M059J (cell line): ENCODE measurements at places on chromosomes 3 and 15. TPM values are rescaled to one million over a fixed set of nuclear protein-coding genes. Genes with fewer than 3 reads are reported as not detected.
A peak's percentile ranks its signal among the peaks of the same experiment; 100 is the strongest.

GRCh38 chr3:47890828-47891612 lies 88.1 kb downstream of the DHX30 start:
- DNase-seq = no peak

Gene MSL2
- 17.5 and 19.2 TPM in 2 replicates for total RNA-seq

- no peak for DNase-seq
Measured at GRCh38 chr15:42329161-42329560, 30.1 kb upstream of the CAPN3 start.

DNA sequence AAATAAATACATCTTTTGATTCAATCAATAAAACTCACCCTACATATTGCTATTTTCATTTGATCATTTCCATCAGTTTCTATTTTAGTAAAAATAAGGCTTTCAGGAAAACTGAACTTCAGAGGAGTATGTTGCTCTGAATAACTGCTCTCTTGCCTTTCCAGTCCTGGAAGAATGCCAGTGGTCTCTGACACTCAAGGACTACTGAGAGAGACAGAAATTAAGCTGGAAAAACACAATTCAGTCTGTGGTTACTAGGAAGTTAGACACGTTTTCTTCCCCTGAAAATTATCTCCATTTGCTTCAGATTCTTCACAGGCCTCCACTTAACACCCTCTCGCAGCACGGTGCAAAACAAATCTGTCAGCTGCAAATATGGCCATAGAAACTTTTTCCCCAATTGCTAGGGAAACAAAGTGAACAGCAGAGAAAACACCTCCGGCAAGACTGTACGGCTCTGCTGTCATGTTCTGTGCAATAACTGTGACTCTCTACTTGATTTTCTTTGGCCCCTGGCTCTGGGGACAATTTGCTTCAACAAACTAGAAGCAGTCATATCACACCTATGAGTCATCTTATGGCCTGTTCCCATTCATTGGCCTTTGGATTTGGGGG lies 353.0 kb downstream of the MAGI1 start:
- DNase-seq = peak; percentile 11

Gene CRABP1
- total RNA-seq = not detected in 2 replicates

Gene GOLGA6L7
- total RNA-seq = not detected in 2 replicates

Gene OR4M2
- not detected in 2 replicates for total RNA-seq

Gene SCAANT1
- total RNA-seq = not detected in 2 replicates

- no peak for DNase-seq
Measured at GRCh38 chr3:149553781-149554451, 79.4 kb downstream of the TM4SF4 start.

GRCh38 chr15:76140074-76140464 lies 80.3 kb downstream of the TMEM266 start:
- peak; percentile 6 for DNase-seq

Gene ROPN1B
- total RNA-seq = 0.15 and 8.8 TPM in 2 replicates

Gene AQP9
- total RNA-seq = not detected in 2 replicates

DNA sequence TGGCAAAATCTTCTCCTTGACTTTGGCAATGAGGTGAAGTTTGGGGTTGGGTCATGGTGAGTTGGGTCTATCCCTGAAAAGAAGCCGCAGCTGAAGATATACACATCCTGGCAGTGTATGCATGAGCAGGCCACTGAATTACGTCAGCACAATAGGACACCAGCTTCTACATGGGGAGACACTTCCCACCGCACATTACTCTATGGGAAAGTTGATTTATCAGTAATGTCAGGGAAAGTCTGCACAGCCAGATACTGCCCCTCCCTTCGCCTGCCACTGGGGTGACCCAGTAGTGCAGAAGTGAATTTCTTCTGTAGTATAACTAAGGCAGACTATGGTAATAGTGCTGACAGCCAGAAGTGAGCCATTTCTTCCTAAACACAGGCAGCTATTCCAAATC lies 245.0 kb downstream of the NTRK3 start:
- DNase-seq = no peak

Gene FILIP1L
- total RNA-seq = 35.1 and 43.2 TPM in 2 replicates

- no peak for DNase-seq
Measured at GRCh38 chr15:99614749-99615288, 49.0 kb downstream of the MEF2A start.

GRCh38 chr3:4504340-4505261 lies 11.5 kb downstream of the ITPR1 start:
- peak; percentile 3 for DNase-seq

DNA sequence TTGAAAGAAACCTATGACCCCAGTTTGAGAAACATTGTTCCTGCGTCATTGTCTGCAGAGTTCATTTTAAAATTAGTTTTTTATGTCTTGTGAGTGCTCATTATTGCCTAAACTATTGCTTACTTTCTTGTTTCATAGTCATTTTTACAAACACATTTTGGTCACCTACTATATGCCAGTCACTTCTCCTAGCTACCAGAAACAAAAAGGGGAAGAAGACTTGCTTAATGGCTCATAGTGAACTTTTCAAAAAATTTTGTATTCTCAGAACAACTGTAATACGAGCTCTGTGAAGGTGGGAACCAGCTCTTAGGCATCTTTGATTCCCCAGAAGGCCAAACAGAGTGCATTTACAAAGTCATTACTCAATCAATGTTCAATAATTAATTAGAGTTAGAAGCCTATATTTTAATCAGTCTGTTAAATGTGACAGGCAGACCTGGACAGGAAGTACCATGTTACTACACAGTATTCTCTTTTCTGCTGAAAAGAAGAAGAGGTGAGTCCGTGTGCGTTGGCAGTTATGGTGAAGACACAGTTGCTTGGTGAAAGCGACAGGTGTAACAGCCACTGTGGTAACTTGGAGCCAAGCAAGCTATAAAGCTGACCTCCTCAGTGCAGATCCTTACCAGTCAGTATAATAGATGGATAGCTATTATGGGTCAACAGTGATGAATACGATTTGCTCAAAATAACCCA lies 46.6 kb downstream of the DPPA2 start:
- no peak for DNase-seq

Gene ITPKA
- 3.7 and 6.1 TPM in 2 replicates for total RNA-seq

GRCh38 chr3:20316238-20316637 lies 130.2 kb upstream of the SGO1 start:
- peak; percentile 77 for DNase-seq

GRCh38 chr3:183285828-183286457 lies 32.9 kb downstream of the B3GNT5 start:
- DNase-seq = peak; percentile 99

GRCh38 chr3:157354722-157355121 lies 81.9 kb upstream of the PTX3 start:
- DNase-seq = peak; percentile 45

Gene UBXN7
- total RNA-seq = 9.1 and 17.4 TPM in 2 replicates

- no peak for DNase-seq
Measured at GRCh38 chr3:189132839-189133238, 38.9 kb upstream of the TPRG1 start.

Gene BNC1
- not detected in 2 replicates for total RNA-seq

GRCh38 chr15:68365140-68365745 lies 66.7 kb downstream of the ITGA11 start:
- DNase-seq = no peak

- DNase-seq = no peak
Measured at GRCh38 chr3:98525494-98525893, 2.8 kb upstream of the CLDND1 start.

DNA sequence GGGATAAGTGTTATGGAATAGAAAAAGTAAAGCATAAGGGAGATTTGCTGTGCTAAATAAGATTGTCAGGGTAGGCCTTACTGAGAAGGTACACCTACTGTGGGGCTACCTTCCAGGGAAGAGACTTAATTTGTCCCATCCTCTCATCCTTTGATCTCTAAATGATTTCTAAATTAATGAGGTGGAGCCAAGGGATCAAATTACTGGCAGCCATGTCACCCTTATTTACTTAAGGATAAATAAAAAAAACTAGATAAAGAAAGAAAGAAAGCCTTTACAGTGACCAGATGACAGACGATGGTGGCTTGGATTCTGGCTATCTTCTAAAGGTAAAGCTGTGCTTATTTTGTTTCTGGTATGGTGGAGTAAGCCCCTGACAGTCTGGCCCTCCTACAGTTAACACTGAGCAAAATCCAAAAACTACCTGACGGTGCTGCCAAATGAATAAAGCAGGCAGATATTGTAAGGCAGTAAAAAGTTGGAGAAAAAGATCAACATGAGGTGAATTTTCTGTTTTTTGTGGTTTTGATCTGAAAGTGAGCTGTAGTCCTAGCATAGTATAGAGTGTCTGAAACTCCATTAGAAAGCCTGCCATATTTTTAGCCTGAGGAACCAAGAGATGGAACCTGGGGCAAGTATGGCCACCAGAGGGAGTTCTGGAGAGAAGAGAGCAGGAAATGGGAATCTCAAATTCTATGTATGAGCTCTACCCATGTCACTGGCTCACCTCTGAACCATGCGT lies 285.1 kb upstream of the MANF start:
- peak; percentile 49 for DNase-seq

GRCh38 chr3:152745646-152746045 lies 89.3 kb upstream of the P2RY1 start:
- no peak for DNase-seq

DNA sequence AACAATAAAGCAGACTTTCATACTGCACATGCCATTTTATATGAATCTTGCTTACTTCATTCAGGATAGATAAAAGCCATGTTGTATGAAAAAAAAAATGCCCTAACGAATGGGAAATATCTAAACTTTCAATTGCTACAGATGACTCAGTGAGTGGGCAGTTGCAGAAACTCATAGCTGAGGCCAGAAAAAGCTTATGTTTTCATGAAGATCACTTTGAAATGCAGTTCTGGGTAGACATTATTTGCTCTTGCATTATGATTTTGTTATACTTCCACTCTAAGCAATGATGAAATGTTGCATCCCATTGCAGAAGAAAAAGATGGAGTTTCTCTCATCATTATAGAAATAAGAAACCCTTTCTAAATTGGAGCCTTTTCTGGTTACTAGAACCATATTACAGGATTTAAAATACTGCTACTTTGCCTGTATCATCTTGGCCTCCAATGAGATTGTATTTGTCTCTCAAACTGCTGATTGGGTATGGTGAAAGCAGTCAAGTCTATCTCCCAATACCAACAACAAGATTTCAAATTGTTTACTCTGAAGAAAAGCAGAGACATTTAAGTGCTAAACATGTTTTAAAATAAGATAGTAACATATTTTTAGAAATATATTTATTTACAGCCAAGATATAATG lies 17.0 kb downstream of the PEAK1 start:
- peak; percentile 20 for DNase-seq

DNA sequence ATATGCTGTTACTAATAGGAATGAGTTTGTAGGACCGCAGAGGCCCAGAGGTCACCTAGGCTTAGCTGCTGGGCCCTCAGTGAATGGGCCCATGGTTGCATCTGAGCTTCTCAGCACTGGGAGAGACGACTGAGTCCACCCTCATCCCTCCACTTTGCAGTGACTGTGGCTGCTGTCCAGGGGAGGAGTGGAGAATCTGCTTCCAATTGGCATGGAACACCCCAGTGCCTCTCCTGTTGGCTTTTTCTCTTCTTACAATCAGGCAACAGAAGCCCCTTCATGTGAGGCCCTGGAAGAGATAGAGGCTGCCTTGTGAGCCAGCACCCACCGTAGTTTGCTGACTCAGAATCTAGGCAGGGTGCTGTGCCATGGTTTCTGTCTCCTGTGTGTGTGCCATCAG lies 55.6 kb downstream of the ARNT2 start:
- DNase-seq = no peak

- DNase-seq = no peak
Measured at GRCh38 chr3:151130428-151130827, 45.0 kb downstream of the MED12L start.

DNA sequence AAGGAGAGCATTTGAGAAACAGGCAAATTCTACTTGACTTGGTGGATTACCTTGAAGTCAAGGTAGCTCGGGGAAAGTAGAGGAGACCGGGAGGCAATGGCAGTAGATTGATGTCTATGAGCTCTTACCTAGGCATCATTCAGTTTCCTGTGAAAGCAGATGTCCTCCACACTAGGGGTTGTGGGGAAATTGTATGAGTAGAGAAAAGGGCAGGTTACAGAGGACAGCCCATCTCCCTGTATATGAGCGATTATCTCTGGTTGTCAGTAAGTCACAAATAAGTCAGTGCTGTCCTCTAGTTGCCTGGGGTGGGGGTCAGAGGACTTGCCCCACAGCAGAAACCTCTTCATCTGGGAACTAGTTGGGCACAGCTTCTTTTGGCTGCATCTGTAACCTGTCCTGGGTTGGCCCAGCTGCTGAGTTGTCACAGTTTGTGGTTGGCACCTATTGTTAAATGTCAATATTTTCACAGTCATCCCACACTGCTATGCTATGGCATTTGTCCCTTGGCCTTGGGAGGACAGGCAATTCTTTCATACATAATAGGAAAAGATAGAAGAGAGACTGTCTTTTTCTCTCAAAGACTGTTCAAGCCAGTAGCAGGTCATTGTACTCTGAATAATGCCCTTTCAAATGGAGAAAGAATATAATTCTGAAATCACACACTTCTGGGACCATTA lies 53.6 kb upstream of the LRRFIP2 start:
- DNase-seq = no peak

GRCh38 chr3:87625876-87626275 lies 349.5 kb upstream of the POU1F1 start:
- DNase-seq = no peak

- DNase-seq = no peak
Measured at GRCh38 chr3:23785097-23785645, 20.6 kb upstream of the UBE2E1 start.

DNA sequence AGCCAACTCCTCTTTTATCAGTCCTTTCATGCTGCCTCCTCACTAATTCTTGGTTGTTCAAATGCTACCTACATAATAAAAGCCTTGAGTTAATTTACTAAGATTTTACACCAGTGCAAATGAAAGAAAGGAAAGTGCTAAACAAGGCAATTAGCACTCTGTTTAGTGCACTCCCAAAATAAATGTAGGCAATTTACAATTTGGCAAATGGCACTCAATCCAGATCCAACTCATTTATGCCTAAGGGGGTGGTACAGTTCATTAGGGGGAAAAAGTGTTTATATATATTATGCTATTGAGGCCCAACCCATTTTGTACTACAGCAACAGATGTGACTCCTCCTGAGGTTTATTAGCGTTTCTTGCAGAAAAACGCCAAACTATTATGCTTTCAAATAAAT lies 370.1 kb downstream of the NR2F2 start:
- no peak for DNase-seq

DNA sequence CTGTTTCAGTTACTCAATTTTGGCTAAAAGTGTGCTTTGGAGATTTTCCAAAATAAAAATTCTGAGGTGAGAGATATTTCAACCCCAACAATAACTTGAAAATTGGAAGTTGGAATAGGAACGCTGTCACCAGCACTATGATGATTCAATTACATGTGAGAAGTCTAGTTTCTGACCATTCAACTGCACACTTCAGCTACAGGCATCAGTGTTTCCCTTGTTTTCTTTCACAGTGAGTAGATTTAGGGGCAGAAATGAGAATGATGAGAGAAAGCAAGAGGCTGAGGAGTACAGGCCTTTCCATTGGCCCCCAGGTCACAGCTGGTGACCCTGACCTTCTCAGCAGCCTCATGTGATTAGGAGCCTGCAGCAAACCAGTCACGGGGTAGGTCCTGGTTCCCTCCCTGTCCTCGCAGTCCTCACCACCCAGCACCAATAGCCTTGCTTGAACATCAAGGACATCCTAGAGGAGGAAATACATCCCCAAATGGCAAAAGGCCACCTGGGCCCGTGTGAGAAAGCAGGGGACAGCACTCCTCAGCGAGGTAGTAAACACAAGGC lies 10.0 kb upstream of the FILIP1L start:
- DNase-seq = no peak

GRCh38 chr3:128931046-128931445 lies 51.6 kb downstream of the ACAD9 start:
- no peak for DNase-seq

Gene WNT5A
- total RNA-seq = 92.8 and 113 TPM in 2 replicates
